ENCODE measurements at places on chromosomes 3 and 15.

GRCh38 chr15:29226436-29227208, 43.0 kb downstream of the NSMCE3 start:
- no peak for ATAC-seq

DNA sequence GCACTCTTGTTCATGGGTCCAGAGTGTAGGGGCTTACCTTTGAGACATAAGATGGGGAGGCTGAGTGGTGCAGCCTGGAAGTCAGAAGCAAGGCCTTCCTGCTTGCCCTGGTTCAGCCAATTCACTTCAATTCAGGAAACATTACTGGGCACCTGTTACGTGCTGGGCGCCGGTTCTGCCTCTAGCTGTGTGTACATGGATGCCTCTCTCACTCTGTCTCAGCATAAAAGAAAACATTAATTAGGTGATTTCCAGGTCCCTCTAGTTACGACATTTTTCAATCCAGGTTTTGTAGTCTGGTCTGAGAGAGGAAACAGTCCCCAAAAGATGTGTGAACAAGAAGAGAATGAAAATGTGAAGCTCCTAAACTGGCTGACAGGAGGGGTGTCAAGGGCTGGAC, 1.2 kb downstream of the RTP1 start:
- peak; percentile 44 for ATAC-seq

DNA sequence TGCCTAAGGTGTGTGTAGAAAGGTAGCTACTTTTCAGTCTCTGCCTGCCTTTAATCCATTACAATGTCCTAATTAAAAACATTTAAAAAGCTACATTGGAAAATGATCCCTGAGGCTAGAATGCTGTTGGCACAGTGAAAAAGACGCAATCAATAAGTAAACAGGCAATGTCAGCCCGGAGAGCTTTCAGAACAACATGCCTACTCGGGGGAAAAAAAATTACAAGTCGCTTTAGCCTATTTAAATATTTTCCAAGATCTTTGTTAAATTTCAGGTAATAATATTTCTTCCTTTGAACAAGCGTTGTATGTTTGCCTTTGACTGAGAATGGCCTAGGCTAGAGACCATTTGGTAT, 46.6 kb upstream of the CD47 start:
- ATAC-seq: no peak

DNA sequence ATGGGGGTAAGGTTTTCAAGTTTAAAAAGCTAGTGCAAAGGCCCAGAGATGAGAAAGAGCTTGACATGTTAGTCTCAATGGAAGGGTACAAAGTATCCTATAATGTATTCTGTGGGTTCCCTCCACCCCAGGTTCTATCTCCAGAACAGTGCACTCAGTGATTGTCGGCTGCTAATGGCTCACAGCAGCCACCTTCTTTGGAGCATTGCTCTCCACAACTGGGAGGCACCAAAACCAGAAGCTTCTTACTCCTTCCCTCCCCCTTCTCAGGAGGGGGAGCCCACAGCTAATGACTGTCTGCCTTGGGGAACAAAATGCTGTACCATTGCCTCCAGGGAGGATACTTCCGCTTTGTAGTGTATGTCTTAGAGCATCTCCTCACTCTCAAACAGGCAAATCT, 439.4 kb upstream of the RBMS3 start:
- peak; percentile 17 for ATAC-seq
